Naive thymus-derived CD8-positive, alpha-beta T cell (primary cell): ENCODE measurements at places on chromosomes 5 and 9.

DNA sequence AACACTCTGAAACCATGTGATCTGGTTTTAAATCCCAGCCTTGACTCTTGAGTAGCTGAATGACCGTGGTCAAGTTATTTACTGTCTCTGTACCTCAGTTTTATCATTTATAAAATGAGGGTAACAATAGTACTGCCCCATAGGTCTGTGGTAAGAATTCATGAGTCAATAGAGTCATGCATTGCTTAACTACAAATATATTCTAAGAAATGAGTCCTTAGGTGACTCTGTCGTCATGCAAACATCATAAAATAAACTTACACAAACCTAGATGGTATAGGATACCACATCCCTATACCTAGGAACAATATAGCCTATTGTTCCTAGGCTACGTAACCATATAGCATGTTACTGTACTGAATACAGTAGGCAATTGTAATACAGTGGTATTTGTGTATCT is 20.3 kb upstream of the ABCA1 start:
- no peaks in the 10 kb centered on the region for H3K27me3 ChIP-seq
- H3K4me1 ChIP-seq: no peaks in the 10 kb centered on the region
- no peak for DNase-seq
- H3K27ac ChIP-seq: no peak overlapping the region

GRCh38 chr5:144385597-144385996 is 214.9 kb downstream of the KCTD16 start:
- no peaks in the 10 kb centered on the region for H3K4me1 ChIP-seq
- H3K4me3 ChIP-seq: no peak overlapping the region
- H3K27ac ChIP-seq: no peak overlapping the region
- DNase-seq: no peak
- H3K27me3 ChIP-seq: no peaks in the 10 kb centered on the region

DNA sequence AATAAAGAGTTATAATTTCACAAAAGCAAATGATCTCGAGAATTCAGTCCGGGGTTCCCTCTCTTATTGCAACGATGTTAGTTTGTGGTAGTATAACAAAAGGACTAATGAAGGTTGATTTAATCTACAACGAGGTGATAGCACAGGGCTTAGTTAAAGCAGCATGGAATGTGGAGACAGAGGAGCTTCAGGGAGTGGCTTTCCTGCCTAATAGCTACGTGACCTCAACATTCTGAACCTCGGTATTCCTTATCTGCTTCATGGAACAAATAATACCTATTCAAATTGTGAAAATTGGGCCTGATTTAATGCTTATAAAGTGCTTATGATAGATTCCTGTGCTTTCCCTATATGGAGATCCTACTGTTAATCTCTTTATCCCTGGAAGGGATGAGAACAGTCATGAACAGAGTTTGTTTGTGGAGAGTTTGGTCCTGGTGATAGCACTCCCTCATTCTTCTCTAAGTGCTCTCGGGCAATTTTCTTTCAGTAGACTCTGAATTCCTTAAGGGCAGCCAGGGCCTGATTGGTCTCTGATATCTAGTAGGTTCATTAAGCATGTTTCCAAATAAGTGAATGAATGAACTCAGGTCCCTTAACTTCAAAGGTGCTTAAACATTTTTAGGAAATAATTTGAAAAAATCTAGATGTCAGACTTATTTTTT is 104.1 kb upstream of the TUT7 start:
- H3K27me3 ChIP-seq: peaks cover 1% of the 10 kb centered on the region
- H3K4me3 ChIP-seq: no peak overlapping the region
- H3K4me1 ChIP-seq: no peaks in the 10 kb centered on the region
- DNase-seq: no peak

- no peak for DNase-seq
- peaks cover 3% of the 10 kb centered on the region for H3K4me1 ChIP-seq
- H3K4me3 ChIP-seq: no peak overlapping the region
Measured at GRCh38 chr5:79743846-79744605, 54.4 kb downstream of the CMYA5 start.

GRCh38 chr5:128695791-128696530 is 157.9 kb upstream of the FBN2 start:
- no peak for DNase-seq
- H3K4me3 ChIP-seq: no peak overlapping the region
- H3K36me3 ChIP-seq: no peaks in the 10 kb centered on the region
- H3K27ac ChIP-seq: no peak overlapping the region

DNA sequence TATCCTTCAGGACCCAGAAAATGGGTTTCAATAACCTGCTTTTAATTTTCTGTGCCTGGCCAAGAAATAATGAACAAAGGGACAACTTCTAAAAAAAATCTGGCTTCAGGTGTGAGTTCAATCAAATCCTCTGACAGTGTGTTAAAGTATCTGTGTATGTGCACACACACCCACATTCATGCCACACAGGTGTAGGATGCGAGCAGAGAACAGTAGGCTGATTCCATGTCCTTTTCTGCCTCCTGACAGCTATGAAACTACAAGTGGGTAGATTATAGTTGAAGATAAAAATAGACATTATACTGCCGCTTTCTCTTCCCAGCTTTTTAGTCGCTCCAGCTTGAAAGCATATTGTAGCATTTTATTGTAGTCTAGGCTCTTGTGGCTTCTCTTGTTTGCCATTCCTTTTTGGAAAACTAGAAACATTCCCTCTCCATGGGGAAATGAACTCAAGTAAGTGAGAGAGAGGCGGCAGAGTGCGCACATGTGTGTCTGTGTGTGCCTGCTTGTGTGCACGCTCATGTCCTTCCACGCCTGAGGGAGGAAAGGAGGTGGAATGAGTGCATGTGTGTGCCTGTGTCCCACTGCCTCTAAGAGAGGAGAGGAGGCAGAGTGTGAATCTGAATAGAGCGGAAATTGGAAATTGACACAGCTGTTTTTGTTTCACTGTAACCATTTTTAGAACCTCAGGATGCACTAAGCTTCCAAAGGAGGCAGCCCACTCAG is 273.0 kb downstream of the ELAVL2 start:
- no peaks in the 10 kb centered on the region for H3K4me1 ChIP-seq
- H3K4me3 ChIP-seq: no peak overlapping the region
- H3K27me3 ChIP-seq: peaks cover 5% of the 10 kb centered on the region
- no peaks in the 10 kb centered on the region for H3K36me3 ChIP-seq
- no peak overlapping the region for H3K27ac ChIP-seq

GRCh38 chr9:22055090-22055489 is 46.0 kb upstream of the CDKN2B start:
- peaks cover under 1% of the 10 kb centered on the region for H3K27me3 ChIP-seq
- DNase-seq: no peak
- no peak overlapping the region for H3K27ac ChIP-seq
- no peak overlapping the region for H3K4me3 ChIP-seq
- H3K36me3 ChIP-seq: no peaks in the 10 kb centered on the region
- H3K4me1 ChIP-seq: peaks cover 32% of the 10 kb centered on the region

GRCh38 chr9:108671794-108672193 is 184.0 kb downstream of the ACTL7B start:
- H3K27me3 ChIP-seq: no peaks in the 10 kb centered on the region
- H3K4me1 ChIP-seq: no peaks in the 10 kb centered on the region
- no peak overlapping the region for H3K4me3 ChIP-seq
- no peak for DNase-seq
- H3K36me3 ChIP-seq: no peaks in the 10 kb centered on the region

GRCh38 chr5:58108511-58108910 is 351.4 kb downstream of the PLK2 start:
- no peak overlapping the region for H3K4me3 ChIP-seq
- peaks cover 2% of the 10 kb centered on the region for H3K27me3 ChIP-seq
- no peaks in the 10 kb centered on the region for H3K36me3 ChIP-seq
- H3K27ac ChIP-seq: no peak overlapping the region

DNA sequence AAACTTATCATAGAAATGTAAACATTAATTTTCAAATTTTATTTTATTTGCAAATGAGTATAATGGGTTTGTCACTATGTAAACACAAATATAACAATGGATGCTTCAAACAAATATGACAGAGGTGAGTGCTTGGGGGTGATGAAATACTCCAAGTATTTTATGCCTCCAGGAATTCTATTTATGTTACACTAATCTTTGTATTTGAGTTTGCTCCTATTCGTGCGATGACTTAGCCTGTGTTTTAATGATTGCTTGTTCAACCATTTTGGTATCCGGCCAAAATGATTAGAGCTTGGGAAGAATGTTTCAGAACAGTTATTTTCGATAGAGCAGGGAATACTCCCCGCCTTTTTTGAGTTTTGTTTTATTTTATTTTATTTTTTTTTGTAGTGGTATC is 5.0 kb downstream of the DMRT2 start:
- no peak for DNase-seq
- no peaks in the 10 kb centered on the region for H3K36me3 ChIP-seq
- H3K4me3 ChIP-seq: no peak overlapping the region
- peaks cover 52% of the 10 kb centered on the region for H3K27me3 ChIP-seq
- peaks cover 21% of the 10 kb centered on the region for H3K4me1 ChIP-seq

GRCh38 chr5:178336889-178337288 is 104.3 kb upstream of the PHYKPL start:
- no peak overlapping the region for H3K27ac ChIP-seq
- no peaks in the 10 kb centered on the region for H3K36me3 ChIP-seq
- DNase-seq: no peak

DNA sequence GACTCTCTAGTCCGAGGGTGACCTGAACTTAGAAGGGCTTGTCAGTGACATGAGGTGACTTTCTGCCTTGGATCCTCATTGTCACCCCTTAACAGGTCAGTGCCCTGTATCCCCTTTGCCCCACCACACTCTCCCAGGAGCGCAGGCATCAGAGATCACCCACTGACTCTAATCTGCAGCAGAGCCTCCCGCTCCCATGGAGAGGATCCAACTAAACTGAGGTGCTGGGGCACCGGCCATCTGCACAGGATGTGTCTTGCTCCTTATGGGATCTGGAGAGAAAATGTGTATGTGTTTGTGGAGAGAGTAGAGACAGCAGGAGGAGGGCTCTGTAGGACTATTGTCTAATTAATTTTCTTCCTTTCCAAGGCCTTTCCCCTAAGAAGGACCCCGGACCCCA is 213.7 kb downstream of the ROR2 start:
- H3K4me3 ChIP-seq: no peak overlapping the region
- H3K36me3 ChIP-seq: no peaks in the 10 kb centered on the region
- no peaks in the 10 kb centered on the region for H3K4me1 ChIP-seq
- H3K27me3 ChIP-seq: peaks cover 17% of the 10 kb centered on the region

GRCh38 chr9:98360176-98360708 is 104.8 kb upstream of the TBC1D2 start:
- H3K27me3 ChIP-seq: peaks cover 9% of the 10 kb centered on the region
- peaks cover 5% of the 10 kb centered on the region for H3K36me3 ChIP-seq
- H3K4me1 ChIP-seq: no peaks in the 10 kb centered on the region
- no peak overlapping the region for H3K27ac ChIP-seq
- no peak for DNase-seq

- no peak overlapping the region for H3K4me3 ChIP-seq
- peaks cover 28% of the 10 kb centered on the region for H3K27me3 ChIP-seq
- peaks cover 13% of the 10 kb centered on the region for H3K36me3 ChIP-seq
- no peak for DNase-seq
Measured at GRCh38 chr5:135085133-135085935, 51.3 kb upstream of the PITX1 start.

- H3K36me3 ChIP-seq: no peaks in the 10 kb centered on the region
- no peaks in the 10 kb centered on the region for H3K27me3 ChIP-seq
- no peak for DNase-seq
- no peak overlapping the region for H3K4me3 ChIP-seq
- no peaks in the 10 kb centered on the region for H3K4me1 ChIP-seq
Measured at GRCh38 chr5:9654886-9655285, 24.7 kb upstream of the TAS2R1 start.

DNA sequence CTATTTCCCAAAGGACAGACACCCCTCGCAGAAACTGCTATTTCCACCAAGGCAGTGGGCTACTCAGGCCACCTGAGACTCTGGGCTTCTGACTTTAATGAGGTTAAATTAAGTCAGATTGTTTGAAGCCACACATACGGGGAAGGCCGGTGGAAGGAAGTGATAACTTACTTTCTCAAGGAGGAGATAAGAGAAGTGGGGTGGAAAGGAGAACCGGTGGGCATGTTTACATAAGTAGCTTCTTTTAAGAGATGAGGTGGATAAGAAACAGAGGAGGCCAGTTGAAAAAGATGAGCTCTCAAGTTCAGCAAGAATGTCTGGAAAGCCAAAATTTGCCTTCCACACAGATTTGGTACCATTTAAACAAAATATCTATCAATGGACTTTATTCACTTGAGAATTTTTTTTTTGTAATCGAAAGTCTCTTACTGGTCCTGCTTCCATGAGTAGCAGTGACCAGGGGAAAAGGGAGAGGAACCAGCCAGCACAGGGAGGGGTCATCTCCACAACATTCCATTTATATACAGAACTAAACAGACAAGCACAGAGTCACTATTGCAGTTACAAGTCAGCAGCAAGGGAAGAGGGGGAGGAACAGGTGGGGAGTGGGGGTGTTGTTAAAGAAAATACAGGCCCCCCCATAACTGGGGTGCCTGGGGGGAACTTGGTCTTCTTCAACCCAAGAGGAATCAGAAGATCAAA is 20.0 kb downstream of the CCDC125 start:
- H3K4me3 ChIP-seq: no peak overlapping the region
- H3K27ac ChIP-seq: peak overlapping the region; percentile 73
- H3K36me3 ChIP-seq: peaks cover 23% of the 10 kb centered on the region
- no peaks in the 10 kb centered on the region for H3K27me3 ChIP-seq

- H3K4me3 ChIP-seq: no peak overlapping the region
- peaks cover 3% of the 10 kb centered on the region for H3K27me3 ChIP-seq
- DNase-seq: no peak
- no peaks in the 10 kb centered on the region for H3K4me1 ChIP-seq
Measured at GRCh38 chr9:135180586-135180985, 93.1 kb downstream of the OLFM1 start.

DNA sequence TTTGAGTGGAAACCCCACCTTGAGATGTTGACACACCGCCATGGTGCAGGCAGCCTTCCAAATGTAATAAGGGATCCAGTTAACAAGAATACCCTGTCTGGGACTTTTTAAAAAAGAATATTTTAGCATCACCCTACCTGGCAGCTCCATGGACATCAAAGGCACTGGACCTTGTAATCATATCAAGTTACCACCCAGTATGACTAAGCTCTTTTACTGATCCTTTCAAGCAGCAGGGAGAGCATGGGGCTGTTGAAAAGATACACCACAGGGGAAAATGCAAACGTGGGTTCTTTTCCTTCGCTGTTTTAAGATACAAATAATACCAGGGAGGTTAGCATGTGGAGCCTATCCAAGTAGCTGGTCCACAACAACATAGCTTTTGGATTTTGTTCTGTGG is 211.2 kb downstream of the SAXO1 start:
- no peak overlapping the region for H3K4me3 ChIP-seq
- DNase-seq: no peak
- no peaks in the 10 kb centered on the region for H3K36me3 ChIP-seq
- H3K4me1 ChIP-seq: peaks cover 5% of the 10 kb centered on the region

GRCh38 chr9:116700882-116701865 is 14.1 kb downstream of the TRIM32 start:
- H3K4me1 ChIP-seq: peaks cover 20% of the 10 kb centered on the region
- H3K36me3 ChIP-seq: peaks cover 36% of the 10 kb centered on the region
- H3K4me3 ChIP-seq: no peak overlapping the region
- H3K27me3 ChIP-seq: no peaks in the 10 kb centered on the region

DNA sequence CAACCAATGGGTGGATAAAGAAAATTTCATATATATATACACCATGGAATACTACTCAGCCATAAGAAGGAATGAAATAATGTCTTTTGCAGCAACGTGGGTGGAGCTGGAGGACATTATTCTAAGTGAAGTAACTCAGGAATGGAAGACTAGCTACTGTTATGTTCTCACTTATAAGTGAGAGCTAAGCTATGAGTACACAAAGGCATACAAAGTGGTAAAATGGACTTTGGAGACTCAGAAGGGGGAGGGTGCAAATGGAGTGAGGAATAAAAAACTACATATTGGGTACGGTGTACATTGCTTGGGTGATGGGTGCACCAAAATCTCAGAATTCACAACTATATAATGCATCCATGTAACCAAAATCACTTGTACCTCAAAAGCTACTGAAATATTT is 67.2 kb upstream of the RUSC2 start:
- no peak overlapping the region for H3K27ac ChIP-seq
- H3K4me3 ChIP-seq: no peak overlapping the region
- peaks cover under 1% of the 10 kb centered on the region for H3K36me3 ChIP-seq
- no peak for DNase-seq
- H3K4me1 ChIP-seq: no peaks in the 10 kb centered on the region
- H3K27me3 ChIP-seq: peaks cover 53% of the 10 kb centered on the region
